ENCODE measurements at places on chromosomes 6 and 20.

DNA sequence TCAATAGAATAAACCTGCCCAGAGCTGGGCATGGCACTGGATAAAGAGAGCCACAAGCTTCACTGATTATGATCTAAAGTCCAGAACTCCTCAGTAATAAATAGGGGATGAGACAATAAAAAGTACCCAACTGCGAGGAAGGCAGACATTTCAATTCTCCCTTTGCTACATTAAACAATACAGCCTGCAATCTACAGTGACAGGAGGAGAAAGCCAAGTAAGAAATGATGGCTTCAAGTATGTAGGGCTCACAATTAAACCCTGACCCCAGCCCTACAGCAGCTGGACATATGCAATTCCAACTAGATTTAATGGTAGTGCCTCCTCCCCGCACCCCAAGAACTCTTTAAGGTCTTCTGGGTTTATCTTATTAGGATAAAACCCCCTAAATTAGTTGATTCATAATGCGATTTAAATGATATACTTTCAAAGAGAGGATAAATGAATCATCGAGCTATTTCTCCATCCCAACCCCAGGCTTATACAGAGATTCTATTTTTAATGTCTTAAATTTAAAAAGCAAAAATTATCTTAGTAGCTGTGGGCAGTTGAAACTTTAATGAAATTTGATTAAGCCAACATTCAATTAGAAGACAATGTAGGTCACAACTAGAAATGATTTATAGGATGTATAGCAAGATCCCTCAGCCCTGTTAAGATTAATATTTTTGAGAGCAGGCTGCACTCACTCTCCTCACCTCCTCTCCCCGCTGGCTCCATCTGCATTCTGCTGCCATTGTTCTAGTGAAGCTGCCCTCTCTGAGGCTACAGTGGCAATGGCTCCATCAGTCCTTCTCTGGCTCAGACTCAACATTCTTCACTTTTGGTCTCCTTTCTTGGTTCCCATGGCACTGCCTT, 57.1 kb downstream of the OGFRL1 start:
- no peaks in the 10 kb centered on the region for H3K36me3 ChIP-seq
- no peak overlapping the region for H3K4me3 ChIP-seq
- H3K27ac ChIP-seq, result no peak overlapping the region

GRCh38 chr6:93621442-93621841, 202.1 kb upstream of the EPHA7 start:
- no peaks in the 10 kb centered on the region for H3K27me3 ChIP-seq
- no peak for DNase-seq
- no peak overlapping the region for H3K4me3 ChIP-seq
- H3K4me1 ChIP-seq, result no peaks in the 10 kb centered on the region
- no peak overlapping the region for H3K27ac ChIP-seq
- no peaks in the 10 kb centered on the region for H3K36me3 ChIP-seq

- H3K27ac ChIP-seq, result peak overlapping the region; percentile 7
- no peak overlapping the region for H3K4me3 ChIP-seq
- H3K27me3 ChIP-seq, result no peaks in the 10 kb centered on the region
Measured at GRCh38 chr20:36988494-36988966, 37.0 kb upstream of the SAMHD1 start.

- H3K4me3 ChIP-seq, result no peak overlapping the region
- H3K27me3 ChIP-seq, result no peaks in the 10 kb centered on the region
- H3K27ac ChIP-seq, result no peak overlapping the region
- H3K36me3 ChIP-seq, result no peaks in the 10 kb centered on the region
- no peak for DNase-seq
Measured at GRCh38 chr6:147194652-147195411, 9.4 kb upstream of the STXBP5 start.

DNA sequence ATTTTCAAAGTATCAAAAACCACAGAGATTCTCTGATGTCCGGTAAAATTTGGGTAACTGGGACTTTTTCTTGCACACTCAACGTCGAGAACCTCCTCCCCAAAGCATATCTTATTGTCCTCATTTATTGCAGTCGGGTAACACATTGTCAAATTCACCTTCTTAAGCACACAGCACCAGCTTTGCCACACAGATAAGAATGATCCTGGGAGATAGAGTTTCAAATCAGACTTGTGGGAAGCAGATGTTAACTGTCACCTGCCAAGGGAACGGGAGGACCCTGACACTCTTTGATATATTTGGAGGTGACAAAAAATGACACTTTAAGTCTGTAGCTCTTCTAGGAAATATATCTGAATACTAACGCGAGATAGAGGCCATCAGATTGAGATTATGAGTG, 282.1 kb upstream of the BMP2 start:
- H3K36me3 ChIP-seq, result no peaks in the 10 kb centered on the region
- DNase-seq, result no peak
- no peak overlapping the region for H3K4me3 ChIP-seq
- no peak overlapping the region for H3K27ac ChIP-seq

GRCh38 chr6:55704421-55704820, 125.4 kb upstream of the HMGCLL1 start:
- H3K27ac ChIP-seq, result no peak overlapping the region
- H3K27me3 ChIP-seq, result no peaks in the 10 kb centered on the region
- H3K4me1 ChIP-seq, result no peaks in the 10 kb centered on the region
- no peaks in the 10 kb centered on the region for H3K36me3 ChIP-seq
- H3K4me3 ChIP-seq, result no peak overlapping the region

- no peaks in the 10 kb centered on the region for H3K27me3 ChIP-seq
- H3K4me1 ChIP-seq, result peaks cover 68% of the 10 kb centered on the region
- peak overlapping the region; percentile 1 for H3K4me3 ChIP-seq
- H3K27ac ChIP-seq, result peak overlapping the region; percentile 82
- peak; percentile 38 for DNase-seq
- H3K36me3 ChIP-seq, result no peaks in the 10 kb centered on the region
Measured at GRCh38 chr20:44642203-44643153, 9.0 kb downstream of the ADA start.

DNA sequence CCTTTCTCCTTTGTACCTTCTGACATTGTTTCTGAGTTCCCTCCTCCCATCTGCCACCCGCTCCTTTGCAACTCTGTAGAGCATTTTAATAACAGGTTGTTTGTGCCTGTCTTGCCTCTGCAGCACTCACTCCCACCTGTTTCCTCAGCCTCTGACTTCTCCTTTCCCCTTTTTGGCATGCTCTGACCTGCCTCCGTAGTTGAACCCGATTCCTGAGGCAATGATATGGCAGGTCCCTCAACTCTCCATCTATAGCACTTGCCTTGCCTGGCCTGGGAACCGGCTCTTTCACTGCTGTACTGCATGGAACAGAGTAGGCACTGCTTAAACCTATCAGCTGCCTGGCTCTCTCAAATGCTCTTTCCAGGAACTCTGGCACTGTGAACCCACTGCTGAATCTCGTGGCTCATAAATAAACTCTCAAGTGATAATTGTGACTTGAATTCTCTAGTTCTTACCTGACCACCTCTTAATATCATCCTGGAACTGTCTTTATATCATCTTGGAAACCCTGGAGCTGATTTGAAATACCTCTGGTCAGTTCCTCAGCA, 50.3 kb downstream of the UTRN start:
- H3K4me1 ChIP-seq, result peaks cover 38% of the 10 kb centered on the region
- H3K4me3 ChIP-seq, result no peak overlapping the region
- H3K27me3 ChIP-seq, result no peaks in the 10 kb centered on the region
- no peak overlapping the region for H3K27ac ChIP-seq
- H3K36me3 ChIP-seq, result no peaks in the 10 kb centered on the region
- no peak for DNase-seq

DNA sequence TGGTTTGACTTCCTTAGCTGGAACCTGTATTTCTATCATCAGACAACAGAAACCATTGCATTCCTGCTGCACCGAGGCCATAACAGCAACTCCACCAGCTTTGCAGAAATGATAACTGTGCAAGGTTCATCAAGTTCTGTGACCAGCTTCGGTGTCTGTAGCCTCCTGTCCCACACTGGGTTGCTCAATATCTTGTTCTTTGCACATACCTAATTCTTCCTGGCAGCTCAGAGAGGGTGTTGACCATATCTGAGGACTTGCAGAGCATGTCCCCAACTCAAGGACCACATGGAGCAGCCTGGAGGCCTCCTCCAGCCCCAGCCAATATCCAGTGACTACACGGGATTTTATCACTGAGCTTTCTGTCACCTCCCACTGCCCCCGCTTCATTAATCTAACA, 59.3 kb upstream of the SCAF8 start:
- no peak for DNase-seq
- no peak overlapping the region for H3K27ac ChIP-seq
- H3K4me1 ChIP-seq, result no peaks in the 10 kb centered on the region
- H3K36me3 ChIP-seq, result no peaks in the 10 kb centered on the region
- no peaks in the 10 kb centered on the region for H3K27me3 ChIP-seq

DNA sequence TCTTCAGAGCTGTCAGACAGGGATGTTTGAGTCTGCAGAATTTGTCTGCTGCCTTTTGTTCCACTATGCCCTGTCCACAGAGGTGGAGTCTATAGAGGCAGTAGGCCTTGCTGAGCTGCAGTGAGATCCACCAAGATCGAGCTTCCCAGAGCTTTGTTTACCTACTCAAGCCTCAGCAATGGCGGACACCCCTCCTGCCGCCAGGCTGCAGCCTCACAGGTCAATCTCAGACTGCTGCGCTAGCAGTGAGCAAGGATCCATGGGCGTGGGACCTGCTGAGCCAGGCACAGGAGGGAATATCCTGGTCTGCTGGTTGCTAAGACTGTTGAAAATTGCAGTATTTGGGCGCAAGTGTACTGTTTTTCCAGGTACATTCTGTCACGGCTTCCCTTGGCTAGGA, 28.4 kb upstream of the RAB32 start:
- no peaks in the 10 kb centered on the region for H3K27me3 ChIP-seq
- no peaks in the 10 kb centered on the region for H3K4me1 ChIP-seq
- DNase-seq, result no peak
- no peaks in the 10 kb centered on the region for H3K36me3 ChIP-seq
- H3K27ac ChIP-seq, result no peak overlapping the region

- peaks cover 7% of the 10 kb centered on the region for H3K36me3 ChIP-seq
- H3K4me1 ChIP-seq, result no peaks in the 10 kb centered on the region
- H3K4me3 ChIP-seq, result no peak overlapping the region
- no peaks in the 10 kb centered on the region for H3K27me3 ChIP-seq
Measured at GRCh38 chr6:100618351-100618671, 153.6 kb upstream of the SIM1 start.

DNA sequence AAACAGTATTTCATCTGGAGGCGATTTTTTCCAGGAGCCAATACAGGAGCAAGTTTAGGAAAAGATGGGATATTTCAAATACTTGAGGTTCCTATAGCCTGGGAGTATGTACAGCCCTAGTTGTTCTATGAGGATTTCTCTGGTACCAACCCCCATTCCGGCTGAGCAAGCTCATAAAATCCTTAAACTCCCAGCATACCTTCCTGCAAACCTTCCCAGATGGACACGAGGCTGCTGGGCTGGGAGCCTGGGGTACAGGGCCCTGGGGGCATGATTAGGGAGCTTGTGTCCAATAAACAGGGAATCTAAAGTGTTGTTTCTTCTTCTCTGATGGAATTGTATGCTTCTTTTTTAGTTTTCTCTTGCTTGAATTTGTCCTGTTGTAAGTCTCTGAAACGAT, 1.5 kb downstream of the PRRC2A start:
- peaks cover 42% of the 10 kb centered on the region for H3K36me3 ChIP-seq
- peak overlapping the region; percentile 99 for H3K27ac ChIP-seq
- peaks cover 19% of the 10 kb centered on the region for H3K4me1 ChIP-seq
- DNase-seq, result no peak
- H3K27me3 ChIP-seq, result no peaks in the 10 kb centered on the region
- no peak overlapping the region for H3K4me3 ChIP-seq

DNA sequence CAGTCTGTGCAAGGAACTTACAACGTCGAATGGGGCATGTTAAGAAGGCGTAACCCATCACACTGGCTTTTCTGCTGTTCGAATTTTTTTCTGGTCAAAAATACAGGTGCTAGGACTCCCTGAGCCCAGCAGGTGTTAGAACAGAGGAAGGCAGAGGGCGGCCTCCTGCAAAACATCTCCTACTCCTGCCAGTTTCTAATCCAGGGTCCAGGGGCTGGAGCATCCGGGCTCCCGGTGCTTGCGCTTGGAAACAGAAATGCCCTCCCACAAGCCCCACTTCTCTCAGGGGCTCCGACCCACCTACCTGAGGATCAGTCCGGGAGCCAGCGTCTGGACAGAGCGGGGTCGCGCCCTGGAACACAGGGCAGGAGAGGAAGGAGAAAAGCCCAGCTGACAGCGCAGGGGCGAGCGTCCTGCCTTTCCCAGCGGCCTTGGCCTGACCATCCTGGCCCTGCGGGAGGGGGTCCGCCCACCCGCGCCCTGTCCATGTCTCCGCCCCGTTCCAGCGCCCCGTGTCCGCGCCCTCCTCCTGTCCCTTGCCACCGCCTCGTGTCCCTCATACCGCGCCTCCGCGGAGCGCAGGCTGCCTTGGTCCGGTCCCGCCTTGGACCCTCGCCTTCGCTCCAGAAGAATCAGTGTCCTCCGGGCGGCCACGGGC, 14.8 kb upstream of the LPA start:
- no peaks in the 10 kb centered on the region for H3K36me3 ChIP-seq
- H3K4me3 ChIP-seq, result no peak overlapping the region
- DNase-seq, result no peak
- H3K27me3 ChIP-seq, result no peaks in the 10 kb centered on the region

- no peak overlapping the region for H3K4me3 ChIP-seq
- DNase-seq, result no peak
- no peaks in the 10 kb centered on the region for H3K4me1 ChIP-seq
Measured at GRCh38 chr6:105235155-105235554, 55.3 kb upstream of the POPDC3 start.

DNA sequence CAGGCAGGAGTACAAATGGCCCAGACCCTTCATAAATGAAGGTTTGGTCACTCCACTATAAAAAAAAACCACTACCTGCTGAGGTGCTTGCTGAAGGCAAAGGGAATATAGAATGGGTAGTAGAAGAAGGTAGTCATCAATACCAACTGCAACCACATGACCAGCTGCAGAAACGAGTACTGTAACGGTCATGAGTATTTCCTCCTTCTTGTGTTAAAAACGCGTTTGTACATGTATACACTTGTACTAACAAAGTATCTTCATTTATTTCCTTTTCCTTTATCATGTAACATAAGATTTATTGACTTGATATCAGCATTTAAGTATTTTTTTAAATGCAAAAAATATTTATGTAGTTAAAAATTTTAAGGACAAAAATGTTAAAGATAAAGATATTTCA, 238.6 kb downstream of the TFAP2B start:
- no peaks in the 10 kb centered on the region for H3K4me1 ChIP-seq
- H3K4me3 ChIP-seq, result no peak overlapping the region
- no peaks in the 10 kb centered on the region for H3K27me3 ChIP-seq
- DNase-seq, result no peak

DNA sequence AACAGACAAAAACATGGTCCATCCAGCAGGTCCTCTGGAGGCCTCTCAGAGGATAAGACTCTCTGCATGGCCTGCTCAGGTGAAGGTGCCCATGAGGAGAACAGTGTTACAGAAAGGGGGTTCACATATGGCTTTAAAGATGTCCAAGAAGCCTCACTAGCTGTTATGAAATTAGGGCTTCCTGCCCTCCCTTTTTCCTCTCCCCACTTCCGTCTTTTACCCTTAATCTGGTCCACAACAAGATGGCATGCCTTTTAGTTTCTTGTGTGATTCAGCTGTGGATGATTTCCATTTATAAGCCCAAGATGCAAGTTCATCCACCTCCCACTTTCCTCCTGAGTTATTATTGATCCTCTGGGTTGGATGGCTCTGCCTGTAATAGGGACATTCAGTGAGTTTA, 14.0 kb downstream of the GCNT2 start:
- H3K4me1 ChIP-seq, result peaks cover 28% of the 10 kb centered on the region
- H3K27ac ChIP-seq, result no peak overlapping the region
- H3K36me3 ChIP-seq, result no peaks in the 10 kb centered on the region
- H3K27me3 ChIP-seq, result no peaks in the 10 kb centered on the region
- H3K4me3 ChIP-seq, result no peak overlapping the region
